ENCODE measurements at places on chromosomes 13 and 19. TPM values are rescaled to one million over a fixed set of nuclear protein-coding genes. Genes with fewer than 3 reads are reported as not detected.

DNAAF3 gene
- not detected for total RNA-seq

DNA sequence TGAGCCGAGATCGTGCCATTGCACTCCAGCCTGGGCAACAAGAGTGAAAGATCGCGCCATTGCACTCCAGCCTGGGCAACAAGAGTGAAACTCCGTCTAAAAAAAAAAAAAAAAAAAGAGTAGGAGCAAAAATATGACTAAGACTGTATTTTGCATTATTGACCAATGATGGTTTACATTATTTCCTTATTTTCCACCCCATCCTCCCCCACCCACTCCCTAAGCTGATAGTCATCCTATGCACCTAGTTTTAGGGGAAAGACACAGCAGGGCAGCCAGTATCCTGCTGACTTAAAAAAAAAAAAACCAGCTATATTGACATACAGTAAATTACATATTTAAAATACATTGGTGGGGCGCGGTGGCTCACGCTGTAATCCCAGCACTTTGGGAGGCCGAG lies 25.1 kb downstream of the VAV1 start:
- no peak for DNase-seq

GRCh38 chr19:38134540-38135149 lies 89.4 kb downstream of the DPF1 start:
- no peak for DNase-seq

GRCh38 chr13:35818633-35819067 lies 312.5 kb downstream of the DCLK1 start:
- DNase-seq = no peak

- no peak for DNase-seq
Measured at GRCh38 chr19:49430678-49431329, 5.6 kb downstream of the GFY start.

KCNC3 gene
- 34.5 TPM for total RNA-seq

GRCh38 chr13:27927444-27928352 lies 7.9 kb downstream of the PDX1 start:
- DNase-seq = no peak

DNA sequence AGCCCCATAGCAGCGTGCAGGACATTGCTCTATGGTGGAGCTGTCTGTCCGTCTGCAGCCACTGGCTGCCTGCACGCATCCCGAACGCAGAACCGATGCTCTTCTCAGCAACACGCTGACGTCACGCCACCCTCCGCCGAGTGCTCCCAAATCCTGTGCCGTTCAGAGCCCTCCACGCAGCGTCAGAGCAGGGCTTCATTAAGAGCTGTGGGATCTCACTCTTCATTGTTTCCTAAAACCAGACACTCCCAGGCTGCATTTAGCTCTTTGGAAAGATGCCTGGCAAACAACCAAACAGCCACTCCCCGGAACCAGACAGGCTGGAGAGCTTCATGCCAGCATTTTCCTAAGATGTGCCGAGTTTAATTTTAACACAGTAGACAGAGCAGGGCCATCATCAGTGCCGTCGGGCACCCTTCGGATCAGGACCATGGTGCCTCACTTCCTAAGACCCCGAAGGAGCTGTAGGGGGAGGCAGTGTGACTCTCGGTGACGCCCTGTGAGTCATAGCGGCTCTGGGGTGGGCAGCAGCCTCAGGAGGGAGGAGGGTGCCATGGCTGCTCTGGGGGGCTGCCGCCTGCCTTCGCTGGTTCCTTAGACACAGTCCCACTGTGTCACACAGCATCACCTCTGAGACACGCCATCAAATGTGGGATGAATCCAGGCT lies 131.5 kb upstream of the MCF2L start:
- DNase-seq = no peak

DNA sequence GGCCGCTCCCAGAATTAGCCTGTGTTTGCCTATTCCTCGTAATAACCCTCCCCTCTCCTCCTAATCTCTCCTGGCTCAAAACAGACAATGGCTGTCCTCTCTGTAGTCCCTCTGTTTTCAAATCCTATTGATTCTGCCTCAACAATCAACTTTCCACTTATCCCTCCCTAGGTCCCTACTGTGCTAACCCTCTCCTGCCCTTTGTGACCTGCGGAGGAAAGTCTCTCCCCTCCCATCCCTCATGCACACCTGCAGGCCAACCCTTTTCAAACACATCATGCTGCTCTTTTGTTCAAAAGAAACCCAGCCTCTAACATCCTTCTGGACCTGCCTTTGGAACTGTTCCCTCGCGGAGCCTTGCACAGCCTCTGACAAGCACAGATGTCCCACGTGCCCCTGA lies 37.3 kb downstream of the CILP2 start:
- DNase-seq = no peak

DNA sequence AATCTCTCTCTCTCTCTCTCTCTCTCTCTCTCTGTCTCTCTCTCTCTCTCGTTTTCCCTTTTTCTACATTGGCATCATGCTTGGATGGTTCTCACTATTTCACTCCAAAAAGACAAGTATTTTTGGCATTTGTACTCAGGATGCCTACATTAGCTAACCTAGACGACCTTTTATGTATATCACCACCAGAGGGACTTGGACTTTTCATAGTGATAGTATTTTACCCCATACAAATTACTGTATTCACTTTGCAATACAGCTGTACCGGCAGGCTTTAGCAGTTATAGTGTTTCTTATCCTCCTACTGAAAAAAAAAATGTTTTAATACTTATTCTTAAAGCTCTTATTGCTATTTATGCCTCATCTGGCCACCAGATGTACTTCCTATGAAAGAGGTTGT lies 687.2 kb upstream of the KLHL1 start:
- no peak for DNase-seq

PABPC3 gene
- 0.35 TPM for total RNA-seq

- DNase-seq = no peak
Measured at GRCh38 chr19:5934774-5935472, 20.9 kb downstream of the CAPS start.

ZNF44 gene
- 20.6 TPM for total RNA-seq

KLK14 gene
- total RNA-seq = 0.82 TPM

TRPC4 gene
- not detected for total RNA-seq

GRCh38 chr13:112897956-112898620 lies 70.9 kb upstream of the MCF2L start:
- DNase-seq = no peak

GRCh38 chr13:93900731-93901130 lies 578.8 kb downstream of the DCT start:
- no peak for DNase-seq

DHDH gene
- total RNA-seq = not detected

- no peak for DNase-seq
Measured at GRCh38 chr19:32873247-32873959, 3.8 kb upstream of the SLC7A9 start.

ADAMTSL5 gene
- not detected for total RNA-seq

- DNase-seq = peak; percentile 65
Measured at GRCh38 chr19:7681340-7682174, 924 bp downstream of the TRAPPC5 start.

All from activated B cell treated with CpG ODN at 0.5 μM for 24 hours (primary cell).